SK-N-MC (cell line): ENCODE measurements at places on chromosomes 16 and 17.

DNA sequence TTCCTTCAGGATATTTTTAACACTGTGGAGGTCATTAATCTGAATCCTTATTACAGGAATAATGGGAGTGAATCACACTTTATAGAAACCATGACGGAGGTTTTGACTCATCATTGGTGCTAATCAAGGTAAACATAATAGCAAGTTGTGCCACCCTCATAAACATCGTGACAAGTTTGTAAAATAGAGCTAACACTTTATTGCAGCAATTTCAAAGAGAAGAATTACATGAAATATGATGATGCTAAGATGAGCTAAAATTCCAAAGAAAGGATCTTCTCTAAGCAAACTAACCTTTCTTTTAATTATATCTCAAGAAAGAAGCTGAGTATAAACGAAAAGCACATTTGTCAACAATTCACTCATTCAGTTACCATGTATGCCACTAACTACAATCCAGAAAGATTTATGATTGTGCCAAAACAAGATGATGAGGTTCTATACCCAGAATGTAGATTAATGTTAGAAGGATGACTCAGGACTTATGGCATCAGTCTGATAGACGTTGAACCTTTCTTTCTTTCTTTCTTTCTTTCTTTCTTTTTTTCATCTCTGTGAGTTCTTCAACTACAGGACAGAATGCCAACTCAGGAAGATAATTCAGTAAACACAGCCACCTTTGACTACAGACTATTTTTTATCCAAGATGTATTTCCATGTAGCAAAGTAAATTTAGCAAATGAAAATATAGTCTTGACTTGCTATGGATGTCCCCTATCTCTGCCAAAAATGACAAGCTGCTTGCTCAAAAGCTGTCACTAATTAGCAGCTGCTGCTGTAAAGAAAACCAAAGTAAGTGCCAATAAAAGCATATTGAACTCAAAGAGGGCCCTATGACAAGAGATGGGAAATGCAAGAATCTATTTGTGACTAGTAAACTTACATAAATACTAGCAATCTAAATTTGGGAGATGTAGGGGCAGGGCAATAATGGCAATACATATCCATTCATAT lies 23.3 kb downstream of the STAT5B start:
- DNase-seq = no peak

DNA sequence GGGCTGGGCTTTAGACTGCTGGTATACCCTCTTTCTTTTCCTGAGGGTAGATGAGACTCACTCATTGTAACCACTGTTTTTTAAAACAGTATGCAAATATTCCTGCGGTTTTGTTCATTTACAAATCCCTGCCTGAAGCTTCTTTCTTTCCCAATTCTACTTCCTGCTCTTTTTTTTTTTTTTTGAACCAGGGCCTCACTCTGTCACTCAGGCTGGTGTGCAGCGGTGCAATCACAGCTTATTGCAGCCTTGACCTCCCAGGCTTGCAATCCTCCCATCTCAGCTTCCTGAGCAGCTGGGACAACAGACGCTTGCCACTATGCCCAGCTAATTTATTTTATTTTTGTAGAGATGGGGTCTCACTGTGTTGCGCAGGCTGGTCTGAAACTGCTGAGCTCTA lies 8.0 kb upstream of the SULT1A1 start:
- DNase-seq = peak; percentile 77

- DNase-seq = no peak
Observed at GRCh38 chr16:84404936-84405639, 36.8 kb downstream of the ATP2C2 start.

DNA sequence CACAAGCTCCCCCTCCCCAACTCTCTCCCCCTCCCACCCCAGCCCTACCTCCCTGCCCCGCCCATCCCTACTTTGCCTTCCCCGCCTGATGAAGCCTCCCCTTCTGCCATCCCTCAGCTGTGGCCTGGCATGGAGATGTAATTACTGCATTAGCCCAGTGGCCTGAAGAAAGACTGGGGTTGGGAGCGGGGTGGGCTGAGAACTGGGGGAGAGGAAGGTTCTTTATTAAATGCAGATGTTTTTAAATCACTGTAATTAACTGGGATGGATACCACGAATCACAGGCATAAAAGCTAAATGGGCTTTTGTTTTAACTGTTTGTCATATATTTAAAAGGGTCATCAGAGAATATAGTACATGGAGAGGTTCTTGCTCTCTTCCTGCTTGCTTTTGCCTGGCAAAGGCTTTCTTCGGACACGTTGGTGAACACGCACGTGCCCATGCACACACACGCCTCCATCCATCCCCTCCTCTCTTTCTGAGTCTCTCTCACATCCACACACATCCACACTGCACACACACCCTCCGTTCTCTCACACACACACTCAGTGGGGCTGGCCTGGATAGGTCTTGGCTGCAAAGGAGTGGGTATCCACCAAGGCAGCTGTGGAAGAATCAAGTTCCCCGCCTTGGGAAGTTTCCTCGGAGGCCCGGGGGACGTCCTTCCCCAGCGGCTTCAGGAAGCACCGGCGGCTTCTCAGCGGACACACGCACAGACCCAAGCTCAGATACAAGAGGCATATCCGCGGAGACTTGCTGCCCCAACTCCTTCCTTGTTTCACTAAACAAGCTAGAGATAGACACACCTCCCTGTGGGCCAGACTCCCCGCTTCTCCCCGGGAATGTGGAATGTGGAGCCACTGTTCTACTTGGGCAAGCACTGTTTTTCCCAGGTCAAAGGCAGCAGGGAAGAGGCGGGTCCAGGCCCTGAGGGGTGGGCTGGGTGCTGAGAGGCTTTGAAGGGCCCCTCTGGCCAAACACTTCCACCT lies 27.4 kb upstream of the TNRC6C start:
- DNase-seq = no peak

DNA sequence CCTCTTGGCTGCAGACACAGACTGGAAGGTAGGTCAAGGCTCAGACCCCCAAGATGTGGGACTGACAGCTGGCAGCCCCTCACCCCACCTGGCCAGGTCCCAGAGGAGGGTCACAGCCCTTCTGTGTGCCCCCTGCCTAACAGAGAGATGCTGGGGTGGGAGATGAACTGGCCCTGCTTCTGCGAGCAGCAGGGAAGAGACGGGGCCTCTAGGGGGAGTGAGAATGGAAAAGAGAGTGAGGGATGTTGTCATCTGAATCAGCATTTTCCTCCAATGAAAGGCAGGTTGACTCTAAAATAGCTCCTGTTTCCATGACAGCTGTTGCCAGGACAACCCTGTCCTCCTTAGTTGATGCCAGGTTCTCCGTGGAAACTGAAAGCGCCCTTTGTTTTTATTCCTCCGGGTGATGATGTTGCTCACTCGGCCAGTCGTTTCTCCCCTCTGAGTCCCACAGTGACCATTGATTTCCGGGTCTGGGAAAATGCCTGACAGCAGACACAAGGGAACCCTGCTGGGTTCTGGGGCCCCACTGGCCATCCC lies 4.9 kb upstream of the NDRG4 start:
- DNase-seq = peak; percentile 73

- DNase-seq = no peak
Observed at GRCh38 chr17:18038149-18038850, 668 bp downstream of the ATPAF2 start.

- no peak for DNase-seq
Observed at GRCh38 chr16:177981-178667, 1.6 kb downstream of the HBA1 start.
